Activated gamma-delta T cell (primary cell): ENCODE measurements at places on chromosomes 7 and 10.

GRCh38 chr7:30038196-30038980, 10.2 kb downstream of the PLEKHA8 start:
- DNase-seq = no peak

- no peak for DNase-seq
These were observed 43.5 kb downstream of the YKT6 start for GRCh38 chr7:44244282-44244681.

GRCh38 chr7:1697499-1698125, 27.5 kb downstream of the ELFN1 start:
- no peak for DNase-seq

DNA sequence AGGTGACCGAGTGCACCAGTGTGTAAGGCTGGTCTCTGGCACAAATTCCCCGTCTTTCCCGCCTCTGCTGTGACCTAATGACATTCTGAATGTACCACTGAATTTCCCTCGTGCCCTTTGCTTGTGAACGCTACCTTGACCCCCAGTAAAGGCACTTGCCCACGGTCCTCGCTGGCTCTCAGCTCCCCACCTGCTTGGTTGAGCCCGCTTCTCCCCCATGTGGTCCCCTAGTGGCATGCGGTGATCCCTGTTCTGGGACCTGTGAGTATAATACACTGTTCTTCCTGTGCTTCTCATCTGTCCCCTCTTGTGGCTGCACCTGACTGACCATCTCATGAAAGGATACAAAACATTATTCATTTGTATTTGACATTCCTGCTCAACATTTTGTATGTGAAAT, 495.7 kb downstream of the INHBA start:
- no peak for DNase-seq

DNA sequence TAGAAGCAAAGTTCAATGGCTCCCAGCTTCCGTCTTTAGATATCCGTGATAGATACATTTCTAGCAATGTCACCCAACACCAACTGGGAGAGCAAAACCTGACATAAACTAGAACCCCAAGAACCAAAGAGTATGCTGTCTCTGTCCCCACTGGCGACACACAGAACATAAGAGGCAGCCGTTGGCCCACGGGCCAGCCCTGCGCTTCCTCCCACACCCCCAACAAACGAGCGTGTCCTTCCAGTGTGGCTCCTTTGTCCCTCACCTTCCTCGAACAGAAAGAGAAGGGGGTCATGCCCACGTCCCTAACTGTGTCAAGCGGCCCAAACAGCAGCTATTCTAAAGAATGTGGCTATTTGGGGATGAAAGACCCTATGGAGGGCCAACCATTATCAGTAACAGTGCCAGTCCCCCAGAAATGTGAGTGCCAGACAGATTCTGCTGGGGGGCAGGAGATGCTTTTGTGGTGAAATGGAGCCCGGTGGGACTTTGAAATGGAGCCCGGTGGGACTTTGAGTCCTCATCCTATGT, 171.9 kb downstream of the USP6NL start:
- no peak for DNase-seq

DNA sequence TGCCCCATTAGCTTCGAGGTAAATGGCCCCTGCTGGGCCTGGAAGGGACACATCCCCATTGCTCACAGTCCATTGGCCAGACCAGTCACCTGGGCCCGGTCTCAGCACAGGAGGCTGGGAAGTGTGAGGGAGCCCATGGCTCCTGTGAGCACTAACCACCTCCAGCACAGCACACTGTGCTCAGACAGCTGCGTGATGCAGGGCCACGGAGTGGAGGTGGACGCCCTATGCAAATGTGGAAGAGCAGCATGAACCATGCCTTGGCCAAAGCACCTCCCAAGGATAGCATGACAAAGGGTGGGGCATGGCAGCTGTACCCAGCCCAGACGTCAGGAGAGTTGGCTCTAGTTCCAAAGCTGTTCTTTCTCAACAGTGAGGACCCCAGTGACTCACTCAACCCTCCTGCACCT, 120.1 kb upstream of the ZMIZ1 start:
- no peak for DNase-seq

- DNase-seq = no peak
These were observed 200.9 kb downstream of the DOCK4 start for GRCh38 chr7:112005205-112005775.

GRCh38 chr10:24381235-24382010, 172.5 kb downstream of the KIAA1217 start:
- no peak for DNase-seq

DNA sequence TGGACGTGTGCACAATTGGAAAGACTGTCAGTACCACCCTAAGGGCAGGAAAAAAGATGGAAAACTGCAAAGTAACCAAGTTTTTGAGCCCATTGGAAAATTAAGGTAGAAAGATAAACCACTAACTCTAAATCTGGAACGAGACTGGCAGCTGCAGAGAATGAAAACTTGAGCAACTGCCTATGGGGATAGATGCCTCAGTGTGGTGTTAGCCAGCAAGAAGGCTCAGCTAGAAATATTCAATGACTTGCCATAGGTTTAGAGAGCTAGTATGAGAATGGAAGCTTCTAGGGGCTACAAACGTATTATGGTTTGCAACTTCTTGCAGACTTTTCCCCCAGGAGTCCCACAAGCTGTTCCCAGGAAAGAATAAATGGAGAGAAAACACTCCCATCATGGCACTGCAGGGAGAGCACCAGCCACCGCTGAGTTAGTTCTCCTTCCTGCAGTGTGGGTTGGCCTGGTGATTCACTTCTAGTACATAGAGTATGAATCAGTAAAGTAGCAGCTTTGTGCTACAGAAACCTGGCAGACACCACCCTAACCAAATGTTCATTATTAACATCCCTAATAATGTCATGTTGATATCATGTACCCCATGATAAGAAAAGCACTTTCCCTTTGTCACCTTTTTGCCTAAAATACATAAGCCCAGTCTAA, 372.4 kb upstream of the VWC2 start:
- DNase-seq = no peak

DNA sequence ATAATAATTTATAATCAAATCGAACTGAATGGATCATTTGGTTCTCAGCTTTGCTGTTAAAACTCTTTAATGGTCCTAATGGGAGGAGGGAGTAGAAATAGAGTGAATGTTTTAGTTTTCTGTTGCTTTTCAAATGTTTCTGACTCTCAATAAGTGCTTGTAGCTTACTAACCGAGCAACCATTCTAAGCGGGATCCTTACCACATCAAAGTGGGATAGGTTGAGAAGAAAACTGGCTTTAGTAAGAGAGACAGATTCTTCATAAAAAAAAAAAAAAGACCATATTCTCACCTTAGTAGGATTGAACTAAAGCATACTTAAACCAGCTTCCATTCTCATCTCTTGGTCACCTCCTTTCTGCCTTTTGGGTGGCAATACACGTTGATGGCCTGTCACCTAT, 584.2 kb downstream of the AUTS2 start:
- no peak for DNase-seq

GRCh38 chr10:124539935-124540641, 78.5 kb downstream of the LHPP start:
- DNase-seq = peak; percentile 32

DNA sequence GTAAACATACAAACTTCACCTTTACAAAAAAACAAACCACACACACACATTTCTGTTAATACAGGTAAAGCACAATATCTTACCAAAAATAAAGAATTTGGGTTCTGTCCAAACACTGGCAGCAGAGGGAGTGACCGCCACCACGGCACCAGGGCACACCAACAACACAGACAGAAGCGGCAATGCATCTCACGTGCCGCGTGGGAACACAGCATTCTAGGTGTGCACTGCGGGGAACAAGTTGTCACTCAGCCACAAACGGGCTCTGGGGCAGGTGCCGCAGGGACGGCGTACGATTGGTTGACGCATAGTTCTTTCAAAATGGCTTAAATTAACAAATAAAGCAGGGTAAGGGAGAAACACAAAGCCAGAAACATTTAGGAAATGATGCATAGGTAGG, 22.3 kb downstream of the PDGFA start:
- DNase-seq = no peak

- no peak for DNase-seq
These were observed 221.2 kb downstream of the FAM107B start for GRCh38 chr10:14553448-14553847.

- no peak for DNase-seq
These were observed 114.4 kb upstream of the CDK1 start for GRCh38 chr10:60663850-60664249.

- no peak for DNase-seq
These were observed 140.3 kb upstream of the LAMB4 start for GRCh38 chr7:108270385-108271015.

GRCh38 chr10:33945051-33945450, 610.6 kb upstream of the NRP1 start:
- DNase-seq = no peak

DNA sequence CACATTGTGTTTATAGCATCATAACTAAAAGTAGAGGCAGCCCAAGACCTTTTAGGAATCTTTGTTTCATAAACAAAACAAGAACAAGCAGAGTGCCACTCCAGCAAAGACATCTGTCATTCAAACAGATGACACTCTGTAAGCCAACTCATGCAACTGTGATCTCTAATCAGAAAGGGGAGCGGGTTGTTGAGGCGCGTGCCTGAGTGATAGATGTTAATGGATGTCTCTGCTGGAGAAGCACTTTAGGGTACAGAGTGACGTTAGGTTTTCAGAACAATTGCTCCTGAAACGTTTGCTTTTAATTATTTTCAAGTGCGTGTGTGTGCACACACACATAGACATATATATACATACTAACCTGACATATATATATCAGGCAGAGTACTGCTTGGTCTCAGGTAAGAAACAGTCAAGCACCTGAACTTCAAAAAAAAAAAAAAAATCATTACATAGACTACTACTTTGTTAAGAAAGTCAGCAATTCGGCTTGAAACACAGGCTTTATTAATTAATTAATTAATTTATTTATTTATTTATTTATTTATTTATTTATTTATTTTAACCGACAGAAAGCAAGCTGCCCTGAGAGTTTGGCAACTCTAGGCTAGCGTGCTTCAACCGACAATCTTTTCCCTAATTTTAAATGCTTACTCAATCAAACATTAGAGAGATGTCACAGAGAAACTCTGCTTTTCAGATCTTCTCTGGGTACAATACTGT, 109.1 kb downstream of the POU6F2 start:
- no peak for DNase-seq

DNA sequence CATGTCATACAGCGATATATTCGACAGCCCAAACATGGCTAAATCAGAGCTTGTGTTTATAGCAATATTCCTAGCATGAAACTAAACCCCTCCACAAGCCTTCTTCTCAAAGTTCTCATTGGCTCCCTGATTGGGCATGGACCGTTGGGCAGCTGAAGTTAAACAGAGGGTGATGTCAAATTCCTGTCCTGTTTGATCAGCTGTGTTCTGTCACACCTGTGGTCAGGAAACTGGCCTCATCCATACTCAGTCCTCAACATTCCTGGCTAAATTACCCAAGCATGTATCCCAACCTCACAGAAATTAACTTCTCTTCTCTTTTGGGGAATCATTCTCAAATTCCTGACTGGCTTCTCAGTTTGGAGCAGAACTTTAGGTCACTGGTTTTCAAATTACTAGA, 107.9 kb downstream of the ODAD2 start:
- DNase-seq = no peak

DNA sequence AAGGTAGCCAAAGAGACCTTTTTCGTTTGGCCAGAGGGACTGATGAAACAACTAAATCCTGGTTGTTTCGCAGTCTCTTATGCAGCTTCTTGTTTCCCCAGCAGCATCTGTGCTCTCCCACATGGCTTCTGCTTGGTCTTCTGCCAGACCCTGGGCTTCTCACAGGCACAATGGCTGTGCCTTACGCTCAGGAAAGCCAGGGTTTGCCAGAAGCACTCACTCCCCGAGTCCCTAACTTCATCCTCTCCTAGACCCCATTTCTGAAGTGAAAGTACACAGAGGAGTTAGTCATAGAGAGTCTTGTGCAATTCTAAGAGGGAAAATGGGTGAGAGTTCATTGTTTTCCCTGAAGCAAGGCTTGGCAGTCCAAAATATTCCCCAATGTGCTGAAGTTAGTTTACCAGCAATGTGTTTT, 121.7 kb downstream of the EVX1 start:
- DNase-seq = no peak

GRCh38 chr7:139242741-139243281, 11.8 kb downstream of the UBN2 start:
- no peak for DNase-seq

GRCh38 chr7:55304018-55304762, 60.9 kb upstream of the LANCL2 start:
- DNase-seq = no peak

- no peak for DNase-seq
These were observed 32.8 kb upstream of the ARHGAP12 start for GRCh38 chr10:31961277-31962074.

DNA sequence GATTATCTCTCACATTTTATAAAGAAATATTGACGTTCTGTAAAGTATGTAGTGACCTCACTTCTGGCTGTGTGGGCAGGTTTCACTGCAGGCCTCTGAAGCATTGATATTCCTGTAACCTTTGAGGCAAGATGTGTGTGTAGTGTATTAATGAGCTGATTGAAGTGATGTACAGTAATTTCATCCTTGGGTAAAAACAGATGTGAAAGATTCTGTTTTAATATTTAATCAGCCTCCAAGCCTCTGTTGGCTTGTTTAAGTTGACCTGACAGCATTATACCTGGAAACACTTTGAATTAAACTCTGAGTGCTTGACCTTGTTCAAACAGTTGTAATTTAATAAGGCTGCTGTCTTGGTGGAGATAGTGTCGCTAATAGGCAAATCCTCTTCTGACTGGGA, 74.9 kb downstream of the KAT6B start:
- no peak for DNase-seq

DNA sequence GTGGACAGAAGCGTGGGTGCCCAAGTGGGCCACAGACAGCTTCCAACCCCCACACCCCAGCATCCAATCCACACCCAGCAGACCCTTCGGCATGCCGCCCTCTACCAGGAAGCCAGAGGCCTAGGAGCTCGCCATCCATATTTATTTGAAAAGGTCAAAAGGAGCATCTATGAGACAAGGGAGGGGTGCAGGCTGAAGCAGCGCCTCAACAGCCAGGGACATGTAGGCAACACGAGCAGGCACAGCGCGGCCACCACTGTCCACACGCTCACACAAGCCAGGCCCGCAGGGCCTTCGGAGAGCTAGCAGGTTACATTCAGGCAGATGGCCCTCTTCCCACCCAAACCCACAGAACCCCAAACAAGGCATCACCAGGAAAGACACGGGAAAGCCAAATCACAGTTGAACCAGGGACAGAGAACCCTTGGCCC, 34.6 kb downstream of the PSAP start:
- DNase-seq = no peak

DNA sequence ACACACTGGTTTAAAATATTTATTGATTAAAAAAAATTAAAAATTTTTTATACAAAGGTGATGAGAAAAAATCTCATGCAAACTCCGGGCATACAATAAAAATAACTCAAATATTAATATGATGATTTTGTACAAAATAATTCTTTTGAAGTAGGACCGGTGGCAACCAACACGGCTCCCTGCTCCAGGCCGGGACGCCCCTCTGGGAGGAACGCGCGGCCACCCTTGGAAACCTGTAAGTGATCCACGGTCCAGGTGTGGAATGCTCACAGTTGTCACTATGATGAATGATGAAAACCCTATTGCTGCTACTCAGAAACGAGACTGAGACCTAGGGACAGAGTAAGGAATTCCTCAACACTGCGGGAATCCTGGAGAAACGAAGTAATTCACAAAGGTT, 219.1 kb downstream of the TCERG1L start:
- no peak for DNase-seq
